ENCODE measurements at places on chromosomes 1 and 21. TPM values are rescaled to one million over a fixed set of nuclear protein-coding genes. Genes with fewer than 3 reads are reported as not detected.

Gene RPS6KA1
- total RNA-seq, result 27.9 TPM

Gene TRIM46
- total RNA-seq, result 1.6 TPM

Gene KIF26B
- total RNA-seq, result 1.4 TPM

Gene EPHA10
- not detected for total RNA-seq

Gene ATP1A2
- under 0.01 TPM for total RNA-seq

All from placental epithelial cell (primary cell).